ENCODE measurements at places on chromosomes 6 and 20.

DNA sequence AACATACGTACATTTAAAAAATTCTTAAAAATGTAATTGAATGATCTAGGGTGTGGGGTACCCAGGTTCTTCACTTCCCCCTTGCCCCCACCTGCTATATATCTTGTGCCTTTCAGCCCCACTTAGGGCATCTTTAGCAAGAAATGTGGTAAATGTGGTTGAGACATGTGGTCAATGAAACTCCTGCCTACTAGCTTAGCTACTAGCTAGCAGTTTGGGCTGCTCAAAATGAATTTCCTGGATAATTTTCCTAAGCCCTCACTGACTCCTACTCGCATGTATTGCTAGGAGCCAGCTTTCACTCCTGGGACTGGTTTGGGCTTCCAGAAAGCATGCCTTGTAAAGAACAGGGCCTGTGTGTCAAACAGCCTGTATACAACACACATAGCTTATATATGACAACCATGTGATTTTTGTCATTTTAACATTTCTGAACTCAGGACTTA, 257.3 kb downstream of the ATXN1 start:
- no peak for DNase-seq

- no peak for DNase-seq
These were observed 243.9 kb downstream of the DLL1 start for GRCh38 chr6:170046791-170047626.

DNA sequence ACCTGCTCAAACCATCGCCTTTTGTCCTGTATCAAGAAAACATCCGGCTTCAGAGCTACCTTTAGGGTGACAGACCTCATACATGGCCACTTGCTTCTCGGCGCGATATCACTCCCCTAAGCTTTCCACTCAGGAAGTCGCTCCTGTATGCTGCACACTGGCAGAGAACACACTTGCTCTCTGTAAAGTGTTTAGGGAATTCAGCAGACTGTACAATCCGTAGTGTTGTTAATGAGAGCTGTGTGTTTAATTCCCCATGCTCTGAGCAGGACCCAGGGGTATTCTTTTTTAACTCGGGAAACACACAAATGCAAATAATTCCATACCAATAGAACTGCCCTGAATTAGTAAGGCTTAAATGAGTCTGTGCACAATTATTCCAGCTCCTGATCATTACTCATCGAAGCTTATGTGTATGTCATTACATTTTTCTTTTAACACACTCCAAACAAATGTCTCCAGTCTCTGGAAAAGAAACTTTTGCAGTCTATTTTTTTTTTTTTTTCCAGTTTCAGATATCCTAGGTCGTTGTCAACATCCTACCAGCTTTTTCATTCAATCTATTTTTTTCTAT, 338.7 kb upstream of the ARID1B start:
- DNase-seq: no peak

DNA sequence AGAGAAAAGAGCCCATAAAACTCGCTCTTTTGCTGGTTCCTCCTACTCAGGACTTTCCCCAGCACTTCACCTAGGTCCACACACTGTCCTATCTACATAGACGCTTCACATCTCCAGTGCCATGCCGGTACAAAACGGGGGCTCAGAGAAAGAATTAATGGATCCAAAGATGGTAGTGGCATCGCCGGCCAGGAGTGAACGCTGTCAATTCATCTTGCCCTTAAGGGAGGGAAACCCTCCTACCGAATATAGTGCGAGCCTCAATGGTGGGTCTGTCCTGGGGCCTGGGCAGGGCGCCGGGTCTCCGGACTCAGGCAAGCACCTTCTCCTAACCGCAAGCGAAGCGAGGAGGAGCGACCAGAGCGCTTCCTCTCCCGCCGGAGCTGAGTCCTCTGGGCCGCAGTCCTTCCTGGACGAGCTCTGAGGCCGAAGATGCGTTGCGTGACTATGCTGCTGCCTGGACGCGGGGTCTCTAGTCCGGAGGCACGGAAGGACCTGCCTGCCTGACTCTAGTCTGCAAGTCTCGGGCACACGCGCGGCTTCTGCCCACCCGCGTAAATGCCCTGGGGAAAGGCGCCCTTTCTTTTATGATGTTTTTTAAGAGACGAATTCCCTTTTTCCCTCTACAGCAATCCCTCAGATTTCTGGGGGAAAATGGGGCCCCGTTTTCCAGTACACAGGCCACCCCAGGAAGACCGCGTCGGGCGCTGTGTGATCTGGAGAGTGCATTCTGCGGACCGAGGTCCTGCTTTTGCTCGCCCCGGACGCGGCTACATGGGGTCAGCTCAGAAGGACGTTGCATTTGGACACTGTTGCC, 100.1 kb upstream of the PRDM1 start:
- no peak for DNase-seq

GRCh38 chr20:22453244-22454080, 130.9 kb downstream of the FOXA2 start:
- DNase-seq: no peak

DNA sequence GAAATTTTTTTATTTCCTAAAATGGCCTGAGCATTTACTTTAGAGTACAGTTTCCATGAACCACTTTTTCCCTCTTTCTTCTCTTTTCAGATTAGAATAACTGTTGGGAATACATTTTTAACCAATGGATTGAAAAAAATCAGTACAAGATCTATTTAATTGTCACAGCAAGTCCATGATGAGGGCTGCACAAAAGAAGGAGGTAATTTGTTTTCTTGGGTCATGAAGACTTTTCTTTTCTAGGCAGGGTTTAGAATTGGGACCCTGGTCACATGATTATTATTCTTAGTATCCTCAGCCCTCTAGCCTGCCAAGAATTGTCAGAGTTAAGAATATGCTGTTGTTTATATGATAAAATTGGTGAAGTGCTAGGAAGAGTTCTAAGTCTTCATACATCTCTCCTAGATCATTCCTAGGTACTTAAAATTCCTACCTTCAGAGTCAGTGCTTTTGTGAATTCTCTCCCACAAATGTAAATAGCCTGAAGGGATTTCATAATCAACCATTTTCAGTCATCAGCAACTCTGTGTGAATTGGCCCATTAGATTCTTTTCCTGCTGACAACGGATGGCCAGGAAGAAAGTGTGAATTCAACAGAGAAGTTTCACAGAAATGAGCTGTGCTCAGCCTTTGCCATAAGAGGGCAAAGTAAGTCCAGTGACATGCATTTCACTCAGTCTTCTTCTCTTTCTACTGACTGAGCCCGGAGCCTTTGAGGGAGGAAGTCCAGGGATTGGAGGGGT, 32.4 kb upstream of the TPBG start:
- no peak for DNase-seq

DNA sequence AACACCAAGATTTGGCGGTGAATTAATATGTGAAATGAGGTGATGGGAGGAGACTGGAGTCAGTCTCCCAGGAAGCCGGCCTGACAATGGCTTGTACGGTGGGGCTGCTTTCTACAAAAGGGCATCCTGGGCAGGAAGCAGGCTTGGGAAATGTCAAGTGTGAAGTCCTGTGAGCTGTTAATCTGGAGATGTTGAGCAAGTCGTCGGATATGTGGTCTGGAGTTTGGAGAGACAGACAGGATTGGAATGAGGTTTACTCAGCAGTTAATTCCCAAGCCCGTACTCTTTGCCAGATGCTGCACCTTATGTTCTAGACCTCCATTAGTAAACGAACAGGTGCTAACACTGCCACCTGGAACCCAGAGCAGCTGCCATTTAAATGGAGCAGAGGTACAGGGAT, 107.7 kb upstream of the FOXC1 start:
- DNase-seq: no peak

DNA sequence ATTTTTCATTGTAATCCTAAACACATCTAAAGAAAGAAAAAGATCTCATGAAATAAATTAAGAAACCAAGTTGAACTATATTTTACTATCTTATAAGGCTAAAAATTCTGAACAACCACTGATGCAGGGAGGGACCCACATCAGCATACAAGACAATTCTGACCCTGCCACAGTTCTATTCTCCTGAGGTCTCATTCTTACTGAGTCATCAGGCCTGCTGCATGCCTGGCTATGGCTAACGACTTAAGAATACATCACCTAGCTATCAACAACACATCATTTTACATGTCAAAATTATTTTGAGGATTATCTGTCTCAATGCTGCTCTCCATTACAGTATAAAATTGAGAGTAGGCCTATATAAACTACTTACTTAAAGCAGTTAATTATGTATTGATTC, 52.9 kb downstream of the FBXL4 start:
- DNase-seq: no peak

DNA sequence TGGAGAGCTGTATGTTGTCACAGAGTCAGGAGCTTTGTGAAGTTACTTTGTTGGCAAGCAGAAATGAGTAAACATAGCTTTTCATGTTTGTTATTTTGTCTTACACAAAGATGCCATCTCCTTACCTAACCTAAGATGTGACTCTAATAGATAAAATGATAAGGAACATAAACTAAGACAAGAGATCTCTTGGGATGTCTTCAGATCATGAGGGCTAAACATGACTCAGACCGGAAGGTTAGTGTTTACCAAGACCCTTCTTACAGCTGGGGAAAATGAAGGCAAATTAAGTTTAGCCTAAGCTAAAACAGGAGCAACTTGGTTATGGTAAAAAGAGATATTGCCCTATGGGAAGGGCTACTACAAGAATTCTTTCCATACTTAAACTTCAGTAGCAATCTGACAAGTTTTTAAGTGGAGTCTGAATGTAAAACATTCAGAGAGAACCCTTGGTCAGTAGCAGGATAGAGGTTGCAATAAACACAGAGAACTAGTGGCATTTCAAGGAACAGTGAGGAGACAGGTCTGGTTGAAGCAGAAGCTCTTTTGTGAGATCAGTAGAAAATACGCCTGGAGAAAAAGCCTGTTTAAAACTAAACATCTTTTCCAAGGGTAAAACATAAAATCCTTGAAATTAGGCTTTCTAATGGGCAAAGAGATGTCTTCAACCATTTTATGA, 29.9 kb downstream of the SGK1 start:
- no peak for DNase-seq

DNA sequence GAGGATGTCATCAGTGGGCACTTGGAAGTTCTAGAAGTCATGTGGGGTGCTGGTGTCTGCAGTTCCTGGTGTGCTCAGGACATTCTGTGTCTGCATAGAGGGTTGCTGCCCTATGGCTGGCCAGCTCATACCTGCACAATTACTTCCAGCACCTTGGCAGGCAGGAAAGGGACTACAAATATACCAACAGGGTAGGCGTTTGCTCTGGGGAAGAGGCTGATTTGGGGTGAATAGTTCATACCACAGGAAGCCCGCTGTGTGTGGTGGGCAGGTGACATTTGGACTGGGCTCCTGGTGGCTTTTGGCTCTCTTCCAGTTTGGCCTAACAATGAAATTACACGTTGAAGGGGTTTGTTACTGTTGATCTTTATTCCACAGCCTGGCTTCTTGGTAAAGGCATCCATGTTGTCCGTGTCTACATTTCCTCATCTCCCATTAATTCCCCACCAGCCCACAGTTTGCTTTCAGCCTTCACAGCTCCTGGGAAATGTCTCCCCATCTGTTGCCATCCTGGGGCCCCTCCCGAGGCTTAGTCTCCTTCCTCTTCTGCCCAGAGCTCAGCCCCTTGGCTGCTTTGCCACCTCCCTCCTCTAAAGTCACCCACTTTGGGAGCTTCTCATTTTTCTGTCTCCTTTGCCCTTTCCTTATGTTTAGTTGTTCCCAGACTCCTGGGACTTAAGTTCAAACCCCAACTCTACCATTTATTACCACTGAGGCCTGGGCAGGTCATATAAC, 88.1 kb downstream of the RSPH3 start:
- DNase-seq: no peak

DNA sequence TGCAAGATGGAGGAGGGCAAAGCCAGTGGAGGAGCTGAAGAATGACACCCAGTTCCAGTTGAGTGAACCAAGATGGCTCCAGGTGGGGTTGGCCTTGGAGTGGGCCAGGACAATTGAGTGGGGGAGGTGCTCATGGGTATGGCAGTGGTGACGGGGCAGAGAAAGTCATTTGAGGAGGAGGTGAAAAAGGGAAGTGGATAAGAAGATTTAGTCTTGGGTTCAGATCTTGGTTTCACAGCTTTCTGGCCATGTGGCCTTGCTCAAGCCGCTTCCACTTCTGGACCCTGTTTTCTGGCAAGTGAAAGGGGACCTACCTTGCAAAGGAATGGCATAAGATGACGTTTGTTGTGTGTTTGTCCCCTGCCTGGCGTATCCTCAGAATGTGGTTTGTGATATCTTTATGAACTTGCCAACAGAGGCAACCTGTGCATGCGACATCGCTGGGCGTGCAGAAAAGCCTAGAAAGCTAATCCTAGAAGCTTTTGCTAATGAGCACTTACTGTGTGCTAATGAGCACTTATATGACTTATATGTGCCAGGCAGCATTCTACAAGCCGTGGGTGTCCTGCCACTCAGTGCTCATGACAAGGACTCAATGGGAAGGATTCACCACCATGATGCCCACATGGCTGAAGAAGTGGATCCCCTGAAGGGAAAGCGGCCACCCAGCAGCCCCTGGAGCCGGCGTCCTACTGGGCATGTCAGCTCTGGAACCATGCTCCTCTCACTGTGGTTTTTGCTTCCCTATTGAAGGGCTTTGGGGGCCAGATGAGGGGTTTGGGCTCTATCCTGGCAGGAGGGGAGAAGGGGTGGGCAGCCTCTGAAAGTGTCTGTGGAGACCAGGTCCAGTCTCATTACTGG, 23.6 kb upstream of the STX16 start:
- DNase-seq: no peak

GRCh38 chr6:27100921-27101320, 146.6 kb upstream of the PRSS16 start:
- no peak for DNase-seq

- DNase-seq: no peak
These were observed 76.5 kb downstream of the ADTRP start for GRCh38 chr6:11702089-11702488.

- DNase-seq: no peak
These were observed 134.3 kb upstream of the MAN1A1 start for GRCh38 chr6:119483908-119484307.

- DNase-seq: no peak
These were observed 61.9 kb downstream of the KCNQ5 start for GRCh38 chr6:72683797-72684196.

DNA sequence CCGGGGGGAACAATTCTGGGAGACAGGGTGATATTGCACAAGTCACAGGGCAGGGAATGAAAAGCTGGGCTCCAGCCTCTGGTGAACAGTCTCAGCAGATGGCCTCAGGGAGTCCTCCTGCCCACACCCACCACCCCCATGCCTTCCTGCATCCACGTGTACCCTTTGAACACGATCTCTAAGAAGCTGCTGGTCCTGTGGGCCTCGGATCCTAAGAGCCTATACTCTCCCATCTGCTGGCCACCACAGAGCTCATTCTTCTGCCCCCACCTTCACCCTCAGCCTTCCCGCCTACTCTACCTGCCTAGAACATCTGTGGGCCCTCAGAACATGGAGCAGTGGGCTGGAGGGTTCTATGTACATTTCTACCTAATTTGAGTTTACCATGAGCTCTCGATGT, 60.3 kb downstream of the TRERF1 start:
- no peak for DNase-seq
